ENCODE measurements at places on chromosomes 12 and 14.

DNA sequence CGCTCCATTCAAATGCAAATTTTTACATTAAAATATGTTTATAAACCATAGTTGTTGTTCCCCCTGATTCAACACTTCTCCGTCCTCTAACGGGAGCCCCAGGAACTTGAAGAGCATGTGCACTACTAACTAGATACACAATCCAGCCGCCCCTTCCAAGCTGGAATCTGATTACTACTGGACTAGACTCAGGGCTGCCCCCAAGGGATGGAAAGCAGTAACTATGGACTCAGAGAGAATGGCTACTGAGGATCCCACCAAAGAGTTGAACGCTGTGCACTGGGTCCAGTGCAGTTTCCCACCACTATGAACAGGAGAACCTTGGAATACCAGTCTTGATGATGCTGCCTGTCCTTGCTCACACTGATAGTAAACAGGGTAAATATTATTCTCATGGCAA lies 48.6 kb upstream of the PCNX1 start:
- no peak for DNase-seq

- no peak for DNase-seq
Measured at GRCh38 chr12:42473130-42473529, 116.4 kb downstream of the PRICKLE1 start.

- no peak for DNase-seq
Measured at GRCh38 chr12:98421316-98421715, 94.1 kb upstream of the TMPO start.

DNA sequence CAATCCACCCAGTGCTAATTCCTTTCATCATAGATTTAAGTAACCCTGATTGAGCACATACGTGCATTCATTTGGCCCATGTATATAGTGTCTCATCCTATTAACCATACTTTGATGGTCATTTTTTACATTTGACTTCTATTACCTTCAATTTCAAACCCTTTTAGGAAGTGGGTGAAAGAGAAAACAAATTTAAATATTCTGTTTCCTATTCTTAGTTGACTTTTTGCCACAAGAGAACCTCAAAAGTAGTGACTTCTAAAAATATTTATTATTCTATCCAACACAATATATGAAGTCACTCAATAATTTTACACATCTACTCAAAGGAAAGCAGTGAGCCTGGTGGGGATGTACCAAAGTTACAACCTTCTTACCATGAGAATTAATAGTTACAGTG lies 164.9 kb downstream of the CEP128 start:
- no peak for DNase-seq

DNA sequence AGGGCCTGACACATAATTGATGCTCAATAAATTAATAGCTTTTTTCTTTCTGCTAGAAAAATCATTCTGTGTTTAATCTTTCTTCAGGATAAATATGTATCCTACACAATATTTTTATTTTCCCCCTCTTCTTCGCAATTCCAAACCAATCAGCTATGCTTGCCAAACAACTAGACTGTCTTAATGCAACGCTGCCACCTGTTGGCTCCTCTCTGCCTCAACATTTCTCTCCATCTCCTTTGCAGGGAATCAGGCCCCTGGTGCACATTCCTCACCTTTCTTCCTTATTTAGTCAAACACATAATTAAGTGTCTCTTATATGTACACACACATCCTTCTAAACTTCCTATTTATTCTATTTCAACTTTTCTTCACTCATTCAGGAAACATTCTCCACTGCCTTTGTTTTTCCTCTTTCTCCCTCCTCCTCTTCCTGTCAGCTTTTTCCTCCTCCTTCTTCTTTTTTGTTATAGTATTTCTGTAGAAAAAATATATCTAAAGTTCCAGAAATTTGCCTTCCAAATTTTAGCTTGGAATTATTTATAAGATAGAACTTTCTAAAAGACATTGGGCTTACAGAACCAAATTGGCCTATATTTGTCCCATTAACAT lies 406.0 kb downstream of the PRKD1 start:
- DNase-seq = peak; percentile 33

DNA sequence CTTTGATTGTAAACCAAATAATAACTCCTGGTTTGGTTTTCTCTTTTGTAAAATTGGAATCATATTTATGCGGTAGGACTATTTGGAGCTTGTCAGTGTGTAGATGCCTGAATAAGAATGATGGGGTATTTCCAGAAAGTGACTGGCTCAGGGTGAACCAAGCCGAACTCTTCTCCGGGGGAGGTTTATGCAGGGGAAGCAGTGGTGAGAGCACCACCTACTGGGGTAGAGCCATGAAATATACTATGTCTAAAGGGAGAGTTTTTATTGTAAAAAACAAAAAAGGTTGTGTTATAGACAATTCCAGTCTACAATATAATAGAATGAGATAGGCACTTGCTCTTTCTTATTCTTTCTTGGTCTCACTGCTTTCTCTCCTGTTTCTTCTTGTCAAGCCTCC lies 222.9 kb upstream of the SLC16A7 start:
- no peak for DNase-seq

DNA sequence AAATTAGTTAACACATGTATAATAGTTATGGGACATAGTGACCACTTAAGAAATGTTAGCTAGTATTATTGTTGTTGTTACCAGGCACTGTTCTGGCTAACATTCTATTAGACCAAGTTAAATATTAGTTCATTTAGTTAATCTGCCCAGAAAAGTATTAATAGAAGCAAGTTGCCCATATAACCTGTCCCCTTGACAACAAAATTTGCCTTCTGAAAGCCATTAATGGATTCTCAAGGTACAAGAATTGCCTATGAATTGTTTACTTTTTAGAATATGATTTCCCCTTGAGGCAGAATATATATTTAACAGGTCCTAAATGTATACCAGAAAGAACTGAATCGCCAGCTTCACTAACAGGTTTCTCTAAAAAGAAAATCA lies 167.3 kb upstream of the TMCC3 start:
- no peak for DNase-seq

Data from NCI-H187 treated with DMSO at 0.1 percent for 48 hours (cell line).